BE2C (cell line): ENCODE measurements at places on chromosomes 6 and 20.
A peak's percentile ranks its signal among the peaks of the same experiment; 100 is the strongest.

DNA sequence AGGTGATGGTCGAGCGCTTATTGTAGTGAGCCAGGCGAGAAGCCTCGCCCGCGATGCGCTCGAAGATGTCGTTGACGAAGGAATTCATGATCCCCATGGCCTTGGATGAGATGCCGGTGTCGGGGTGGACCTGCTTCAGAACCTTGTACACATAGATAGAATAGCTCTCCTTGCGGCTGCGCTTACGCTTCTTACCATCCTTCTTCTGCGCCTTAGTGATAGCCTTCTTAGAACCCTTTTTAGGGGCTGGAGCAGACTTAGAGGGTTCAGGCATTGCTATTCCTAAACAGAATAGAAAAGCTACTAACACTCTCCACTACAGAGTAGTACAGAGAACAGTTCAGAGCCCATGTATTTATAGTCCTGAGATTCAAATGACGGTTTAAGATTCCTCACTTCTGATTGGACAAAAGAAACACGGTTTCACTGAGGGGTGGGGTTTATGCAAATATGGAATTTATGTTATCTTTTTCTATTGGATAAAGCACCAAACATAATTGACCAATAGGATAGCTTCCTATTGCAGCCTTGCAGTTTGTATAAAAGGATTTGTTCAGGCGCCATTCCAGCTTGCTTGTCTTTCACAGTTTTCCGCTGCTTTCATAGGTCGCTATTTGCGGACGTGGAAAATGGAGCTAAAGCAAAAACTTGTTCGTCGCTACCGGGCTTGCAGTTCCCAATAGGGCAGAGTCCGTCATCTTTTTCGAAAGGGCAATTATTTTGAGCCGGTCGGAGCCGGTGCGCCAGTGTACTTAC, 43.7 kb upstream of the HFE start:
- DNase-seq: peak; percentile 63

DNA sequence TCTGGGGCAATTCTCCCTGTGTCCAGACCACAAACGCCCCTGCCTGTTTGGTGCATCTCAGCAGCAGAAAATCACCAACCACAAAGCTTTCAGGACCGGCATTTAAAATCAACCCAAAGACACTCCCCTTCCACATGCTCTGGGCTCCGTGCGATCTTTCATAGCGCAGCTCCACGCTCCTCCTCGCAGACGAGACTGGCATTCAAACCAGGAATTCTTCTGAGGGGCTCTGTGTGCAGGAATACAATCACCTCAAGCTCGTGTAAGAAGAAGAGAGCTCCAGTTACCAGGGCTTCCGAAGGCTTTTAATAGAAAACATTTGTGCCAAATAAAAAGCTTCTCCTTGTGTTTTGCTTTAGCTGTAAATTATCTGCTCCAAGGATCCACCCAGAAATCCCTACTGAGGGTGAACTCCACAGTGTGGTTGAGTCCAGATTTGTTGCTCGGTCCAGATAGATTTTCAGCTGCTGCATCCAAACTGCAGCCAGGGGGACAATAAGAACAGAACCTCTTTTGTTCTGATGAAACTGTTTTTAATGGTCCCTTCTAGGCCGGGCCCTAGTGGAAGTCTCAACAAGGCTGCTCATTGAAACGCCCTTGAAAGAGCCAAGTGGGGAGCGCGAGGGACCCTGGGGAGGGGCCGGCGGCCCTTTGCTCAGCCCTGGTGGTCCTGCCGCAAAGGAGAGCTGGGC, 16.4 kb upstream of the BMP7 start:
- no peak for DNase-seq

- DNase-seq: no peak
Observed at GRCh38 chr6:170376386-170377043, 70.0 kb downstream of the FAM120B start.

DNA sequence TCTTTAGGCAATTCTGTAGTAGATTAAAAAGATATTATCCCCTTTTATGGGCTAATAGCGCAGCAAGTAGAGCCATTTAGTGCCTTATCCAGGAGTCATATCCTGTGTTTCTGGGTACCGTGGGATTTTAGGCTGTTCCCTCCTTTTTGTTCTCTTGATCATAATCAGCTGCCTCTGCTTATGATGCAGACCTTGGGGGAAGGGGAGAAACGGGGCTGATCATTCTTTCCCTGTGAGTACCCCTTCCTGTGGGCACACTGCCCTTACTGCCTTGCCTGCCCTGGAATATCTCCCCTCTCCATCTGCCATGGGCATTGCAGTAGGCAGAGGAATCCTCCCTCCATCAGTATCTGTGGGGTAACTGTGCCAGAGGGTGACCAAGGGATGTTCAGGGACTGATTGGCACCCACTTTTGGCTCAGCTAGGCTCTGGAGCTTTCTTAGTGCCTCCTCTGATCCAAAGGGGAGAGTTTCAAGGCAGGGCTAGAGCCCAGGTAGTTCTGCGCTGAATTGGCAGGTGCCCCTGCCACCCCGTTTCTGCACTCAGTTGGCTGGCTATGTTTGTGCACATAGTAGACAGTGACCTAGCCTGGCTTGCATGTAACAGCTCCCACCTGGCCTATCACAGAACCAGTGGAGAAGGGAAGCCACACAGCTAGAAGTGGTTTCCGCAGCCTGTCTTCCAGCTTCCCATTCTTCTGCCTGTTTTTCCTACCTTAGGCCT, 103.3 kb downstream of the FIG4 start:
- no peak for DNase-seq

GRCh38 chr6:160177220-160177619, 55.6 kb downstream of the SLC22A1 start:
- DNase-seq: no peak

GRCh38 chr6:169161572-169162167, 92.0 kb downstream of the THBS2 start:
- no peak for DNase-seq

DNA sequence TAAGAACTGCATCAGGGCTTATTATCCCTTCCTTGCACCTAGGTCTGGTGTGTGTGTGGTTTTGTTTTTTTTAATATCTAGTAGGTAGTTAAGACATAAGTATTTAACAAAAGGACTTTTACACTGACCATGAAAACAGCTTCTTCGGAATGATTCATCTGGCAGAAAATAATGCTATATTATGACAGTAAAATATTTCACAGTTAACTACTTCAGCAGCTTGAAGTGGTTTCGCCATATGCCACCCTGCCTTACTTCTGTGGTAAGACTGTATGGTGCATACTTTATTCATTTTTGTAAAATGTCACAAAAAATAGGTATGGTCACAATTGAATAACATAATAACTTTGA, 858 bp upstream of the PTPRK start:
- no peak for DNase-seq

DNA sequence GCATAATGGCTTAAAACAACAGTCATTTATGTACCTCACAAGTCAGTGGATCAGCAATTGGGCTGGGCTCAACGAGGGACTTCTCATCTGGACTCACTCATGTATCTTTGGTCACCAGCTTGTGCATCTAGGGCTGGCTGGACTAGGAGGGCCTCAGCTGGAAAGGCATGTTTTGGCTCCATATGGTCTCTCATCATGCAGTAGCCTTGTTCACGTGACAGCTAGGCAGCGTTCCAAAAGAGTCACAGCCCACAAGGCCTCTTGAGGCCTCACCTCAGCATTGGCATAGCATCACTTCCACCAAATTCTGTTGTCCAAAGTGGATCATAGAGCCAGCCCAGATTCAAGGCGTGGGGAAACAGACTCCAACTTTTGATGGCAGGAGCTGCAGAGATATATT, 110.1 kb downstream of the MAFB start:
- DNase-seq: no peak

DNA sequence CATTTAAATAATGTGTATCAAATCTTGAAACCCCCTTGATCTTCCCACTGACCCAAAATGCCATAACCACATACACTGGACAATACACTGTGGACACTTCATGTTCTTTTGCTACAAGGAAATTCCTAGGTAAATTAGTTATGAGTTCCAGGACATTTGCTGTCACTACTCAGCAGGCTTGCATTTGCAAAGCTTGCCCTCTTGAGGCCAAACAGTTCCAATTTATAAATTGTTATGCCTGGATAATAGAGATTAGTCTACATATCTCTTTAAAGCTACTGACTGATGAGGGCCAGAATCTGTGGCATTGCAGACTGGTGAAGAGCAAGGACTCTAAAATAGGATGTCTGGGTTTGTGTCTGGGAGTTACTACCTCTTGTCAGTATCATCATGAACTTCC, 17.4 kb upstream of the RAB32 start:
- no peak for DNase-seq

DNA sequence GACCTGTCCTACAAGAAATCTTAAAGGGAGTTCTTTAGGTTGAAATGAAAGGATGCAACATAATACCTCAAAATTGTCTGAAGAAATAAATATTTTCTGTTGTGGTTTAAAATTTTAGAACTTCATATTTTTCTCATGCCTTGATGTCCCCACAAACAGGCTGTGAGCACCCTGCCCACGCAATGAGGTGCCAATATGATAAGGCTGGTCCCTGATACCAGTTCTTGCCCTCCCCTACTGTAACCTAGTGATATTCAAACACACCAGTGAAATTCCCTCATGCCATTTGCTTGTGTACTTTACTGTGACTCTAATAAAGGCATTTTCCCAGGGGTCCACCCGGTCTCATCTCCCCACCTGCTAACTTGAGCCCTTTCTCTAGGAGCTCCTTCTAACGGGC, 67.3 kb upstream of the SIRPG start:
- DNase-seq: no peak
